ENCODE measurements at places on chromosomes 2 and 18. TPM values are rescaled to one million over a fixed set of nuclear protein-coding genes. Genes with fewer than 3 reads are reported as not detected.

DNA sequence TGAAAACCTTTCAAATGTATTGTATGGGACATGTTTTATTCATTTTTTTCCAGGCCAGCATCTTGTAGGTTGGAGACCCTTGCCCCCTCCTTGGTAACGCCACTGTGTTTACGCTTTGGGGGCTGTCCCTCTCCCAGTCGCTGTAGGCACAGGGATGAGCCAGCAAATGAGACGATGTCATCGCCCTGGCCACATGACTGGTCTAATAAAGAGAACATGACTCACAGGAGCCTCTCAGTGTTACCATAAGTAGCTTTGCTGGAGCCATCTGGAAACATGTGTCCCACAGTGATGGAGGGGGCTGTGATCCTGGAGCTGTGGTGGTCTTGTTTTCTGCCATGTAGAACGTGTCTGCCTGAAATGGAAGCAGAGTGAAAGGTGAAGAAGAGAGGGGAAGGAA, 78.9 kb downstream of the CD8B2 start:
- H3K4me1 ChIP-seq: peaks cover 5% of the 10 kb centered on the region
- no peak overlapping the region for H3K4me3 ChIP-seq
- no peaks in the 10 kb centered on the region for H3K36me3 ChIP-seq
- H3K27me3 ChIP-seq: no peaks in the 10 kb centered on the region
- DNase-seq: no peak
- no peak overlapping the region for H3K27ac ChIP-seq

- H3K4me1 ChIP-seq: no peaks in the 10 kb centered on the region
- no peak overlapping the region for H3K27ac ChIP-seq
- no peaks in the 10 kb centered on the region for H3K36me3 ChIP-seq
- no peak for DNase-seq
- no peaks in the 10 kb centered on the region for H3K27me3 ChIP-seq
- H3K4me3 ChIP-seq: no peak overlapping the region
Measured at GRCh38 chr2:80700961-80701360, 396.4 kb upstream of the LRRTM1 start.

- no peak overlapping the region for H3K27ac ChIP-seq
- H3K36me3 ChIP-seq: no peaks in the 10 kb centered on the region
- H3K27me3 ChIP-seq: peaks cover 2% of the 10 kb centered on the region
Measured at GRCh38 chr2:235311044-235311443, 182.8 kb upstream of the AGAP1 start.

DNA sequence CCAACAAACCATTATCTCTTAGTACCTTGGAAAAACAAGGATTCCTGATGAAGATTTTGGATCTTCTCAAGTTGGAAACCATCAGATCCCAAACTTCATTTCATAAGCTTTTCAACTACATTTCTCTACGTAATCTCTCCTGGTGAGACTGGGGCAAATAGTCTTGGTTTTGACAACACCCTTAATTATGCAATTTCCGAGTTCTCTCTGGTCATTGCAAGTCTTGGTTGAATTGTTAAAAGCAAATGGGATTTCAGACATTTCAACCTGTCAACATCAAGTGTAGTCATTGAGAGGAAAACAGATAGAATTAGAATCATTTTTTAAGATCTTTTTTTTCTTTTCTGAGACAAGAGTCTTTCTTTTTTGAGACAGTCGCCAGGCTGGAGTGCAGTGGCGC, 26.2 kb downstream of the KLF7 start:
- peaks cover 30% of the 10 kb centered on the region for H3K36me3 ChIP-seq
- H3K4me3 ChIP-seq: no peak overlapping the region
- H3K4me1 ChIP-seq: peaks cover 47% of the 10 kb centered on the region

DNA sequence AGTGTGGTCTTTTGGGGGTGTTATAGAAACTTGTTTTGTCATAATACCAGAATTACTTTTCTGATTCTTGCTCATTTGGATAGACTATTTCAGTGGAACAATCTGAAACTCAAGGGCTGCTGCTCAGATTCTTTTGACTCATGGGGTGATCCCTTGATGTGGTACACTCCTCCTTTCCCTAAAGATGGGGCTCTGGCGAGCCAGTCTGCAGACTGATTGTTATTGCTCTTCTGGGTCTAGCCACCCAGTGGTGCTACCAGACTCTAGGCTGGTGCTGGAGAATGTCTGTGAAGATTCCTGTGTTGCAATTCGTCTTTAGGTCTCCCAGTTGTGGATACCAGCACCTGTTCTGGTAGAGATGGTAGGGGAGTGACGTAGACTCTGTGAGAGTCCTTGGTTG, 4.2 kb upstream of the MARS2 start:
- H3K27me3 ChIP-seq: no peaks in the 10 kb centered on the region
- peaks cover 6% of the 10 kb centered on the region for H3K36me3 ChIP-seq
- peaks cover 14% of the 10 kb centered on the region for H3K4me1 ChIP-seq
- no peak overlapping the region for H3K4me3 ChIP-seq
- no peak overlapping the region for H3K27ac ChIP-seq
- no peak for DNase-seq

GRCh38 chr2:101974663-101975062, 17.1 kb upstream of the IL1R2 start:
- peaks cover 8% of the 10 kb centered on the region for H3K36me3 ChIP-seq
- peaks cover 10% of the 10 kb centered on the region for H3K27me3 ChIP-seq
- H3K27ac ChIP-seq: no peak overlapping the region
- no peak for DNase-seq

DNA sequence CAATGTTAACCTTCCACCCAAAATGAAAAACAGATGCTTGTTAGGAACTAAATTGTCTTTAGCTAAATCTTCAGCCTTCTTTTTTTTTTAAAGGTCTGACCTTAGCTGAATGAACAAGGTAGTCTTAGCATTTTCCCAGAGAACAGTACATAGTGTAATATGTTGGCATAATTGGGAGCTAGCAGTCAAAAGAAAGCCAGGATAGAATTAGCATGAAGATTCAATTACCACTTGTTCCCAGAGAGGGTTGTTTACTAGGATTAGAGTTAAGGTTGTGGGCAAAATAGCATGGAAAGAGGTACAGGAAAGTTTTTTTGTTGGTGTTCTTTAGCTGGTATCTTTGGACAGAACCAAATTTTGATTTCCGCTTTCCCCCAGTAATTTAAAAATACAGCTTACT, 6.9 kb downstream of the CDH20 start:
- H3K27ac ChIP-seq: no peak overlapping the region
- peaks cover 12% of the 10 kb centered on the region for H3K27me3 ChIP-seq
- H3K4me1 ChIP-seq: no peaks in the 10 kb centered on the region
- no peak overlapping the region for H3K4me3 ChIP-seq

- peaks cover 11% of the 10 kb centered on the region for H3K36me3 ChIP-seq
- H3K27me3 ChIP-seq: no peaks in the 10 kb centered on the region
- no peak for DNase-seq
- H3K4me1 ChIP-seq: peaks cover 11% of the 10 kb centered on the region
- H3K27ac ChIP-seq: no peak overlapping the region
Measured at GRCh38 chr18:49345931-49346696, 114.3 kb downstream of the DYM start.

GRCh38 chr2:204967199-204967960, 422.1 kb downstream of the PARD3B start:
- H3K27ac ChIP-seq: peak overlapping the region; percentile 83
- peak; percentile 67 for DNase-seq
- H3K27me3 ChIP-seq: no peaks in the 10 kb centered on the region
- peaks cover 32% of the 10 kb centered on the region for H3K36me3 ChIP-seq
- peaks cover 37% of the 10 kb centered on the region for H3K4me1 ChIP-seq

- no peak overlapping the region for H3K4me3 ChIP-seq
- H3K36me3 ChIP-seq: no peaks in the 10 kb centered on the region
- H3K4me1 ChIP-seq: no peaks in the 10 kb centered on the region
- H3K27me3 ChIP-seq: no peaks in the 10 kb centered on the region
- H3K27ac ChIP-seq: no peak overlapping the region
Measured at GRCh38 chr2:124343827-124344498, 318.9 kb downstream of the CNTNAP5 start.

GRCh38 chr2:44524347-44524926, 162.7 kb downstream of the CAMKMT start:
- DNase-seq: no peak
- H3K4me1 ChIP-seq: no peaks in the 10 kb centered on the region
- peaks cover 13% of the 10 kb centered on the region for H3K36me3 ChIP-seq
- H3K27ac ChIP-seq: no peak overlapping the region

Gene SEPTIN10
- 0.31 TPM for total RNA-seq

Gene WIPF1
- 446 TPM for total RNA-seq

Gene RGPD5
- total RNA-seq: 36.7 TPM

Gene FIGN
- total RNA-seq: not detected

Gene MPHOSPH10
- 36.0 TPM for total RNA-seq

Gene UNC50
- 31.3 TPM for total RNA-seq

Gene APCDD1
- total RNA-seq: not detected

Gene REG1A
- not detected for total RNA-seq

Gene C1QL2
- total RNA-seq: not detected

Gene MSGN1
- total RNA-seq: not detected

Gene FOXD4L1
- 0.14 TPM for total RNA-seq

Gene GKN1
- total RNA-seq: not detected
